ENCODE measurements at places on chromosomes 5 and 9.

- no peak for DNase-seq
Observed at GRCh38 chr5:2143646-2144353, 261.1 kb upstream of the IRX4 start.

DNA sequence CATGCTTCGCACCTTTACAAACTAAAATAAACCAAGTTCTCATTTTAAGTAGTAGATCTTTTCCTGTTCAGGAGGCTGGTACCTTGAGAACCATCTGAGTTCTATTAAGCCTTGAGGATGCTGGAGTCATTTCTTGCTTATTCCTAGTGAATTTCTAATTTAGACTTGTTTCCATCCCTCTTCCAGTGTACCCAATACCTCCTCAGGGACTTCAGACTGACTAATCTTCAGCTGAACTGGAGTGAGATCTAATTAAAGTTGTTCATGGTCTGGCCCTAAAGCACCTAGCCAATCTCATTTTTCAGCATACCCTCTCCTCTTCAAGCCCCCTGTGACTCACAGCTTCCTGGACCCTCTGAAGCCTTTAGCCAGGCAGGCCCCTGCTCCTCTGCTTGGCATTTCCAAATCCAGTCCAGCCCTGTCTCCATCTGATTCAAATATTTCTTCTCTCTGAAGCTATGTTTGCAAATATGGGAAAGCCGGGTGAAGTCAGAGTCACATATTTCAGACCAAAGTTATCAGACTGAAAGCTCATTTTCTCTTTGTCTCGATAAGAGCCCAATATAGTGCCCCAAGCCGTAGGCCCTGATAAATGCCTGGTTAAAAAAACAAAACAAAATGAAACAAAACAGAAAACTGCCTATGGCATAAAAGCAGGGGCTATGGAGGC is 19.4 kb upstream of the TNFSF15 start:
- DNase-seq: no peak

- no peak for DNase-seq
Observed at GRCh38 chr5:133531178-133531577, 81.2 kb downstream of the FSTL4 start.

DNA sequence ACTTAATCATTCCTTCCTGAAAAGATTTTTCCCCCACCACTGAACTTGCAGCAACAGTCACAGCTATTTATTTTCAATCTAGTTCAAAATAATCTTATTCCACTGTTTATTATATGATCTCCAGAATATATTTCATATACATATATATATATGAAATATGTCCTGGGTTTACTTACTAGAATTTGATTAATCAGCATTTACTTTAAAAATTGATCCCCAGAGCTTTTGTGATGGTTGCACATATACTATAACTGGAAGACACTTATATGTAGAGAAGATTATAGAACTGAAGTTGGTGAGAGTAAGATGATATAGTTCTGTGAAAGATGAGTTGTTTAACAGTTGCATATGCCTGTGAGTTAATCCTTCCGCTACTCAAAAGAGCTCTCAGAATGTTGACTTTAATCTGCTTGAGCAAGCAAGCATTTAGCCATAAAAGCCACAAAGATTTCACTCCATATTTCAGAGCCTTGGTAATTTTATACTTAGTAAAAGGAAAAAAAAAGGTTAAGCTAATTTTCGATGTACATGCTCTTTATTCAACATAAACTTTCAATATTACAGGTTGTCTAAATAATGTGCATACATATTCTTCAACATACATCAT is 399.3 kb upstream of the CDH9 start:
- no peak for DNase-seq

GRCh38 chr9:81379655-81380054 is 309.7 kb downstream of the TLE1 start:
- no peak for DNase-seq

DNA sequence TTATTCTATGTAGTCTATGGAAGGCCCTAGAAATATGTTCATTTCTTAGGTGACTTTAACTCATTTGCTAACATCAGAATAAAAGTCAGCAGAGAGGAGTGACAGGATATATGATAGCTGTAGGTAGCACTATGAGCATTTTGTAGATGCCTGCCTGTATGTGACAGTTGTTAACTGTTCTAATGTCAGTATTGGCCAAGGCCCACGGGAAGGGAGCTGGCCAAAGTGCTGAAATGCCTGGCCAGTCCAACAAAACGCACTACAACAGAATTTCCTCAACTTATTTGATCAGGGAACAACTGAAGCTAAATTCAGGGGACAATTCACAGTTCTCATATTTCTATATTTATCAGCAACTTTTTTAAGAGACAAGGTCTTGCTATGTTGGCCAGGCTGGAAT is 20.8 kb downstream of the SV2C start:
- no peak for DNase-seq

GRCh38 chr5:78242001-78242400 is 52.5 kb downstream of the AP3B1 start:
- no peak for DNase-seq

- DNase-seq: no peak
Observed at GRCh38 chr5:77629509-77630113, 8.9 kb downstream of the OTP start.

DNA sequence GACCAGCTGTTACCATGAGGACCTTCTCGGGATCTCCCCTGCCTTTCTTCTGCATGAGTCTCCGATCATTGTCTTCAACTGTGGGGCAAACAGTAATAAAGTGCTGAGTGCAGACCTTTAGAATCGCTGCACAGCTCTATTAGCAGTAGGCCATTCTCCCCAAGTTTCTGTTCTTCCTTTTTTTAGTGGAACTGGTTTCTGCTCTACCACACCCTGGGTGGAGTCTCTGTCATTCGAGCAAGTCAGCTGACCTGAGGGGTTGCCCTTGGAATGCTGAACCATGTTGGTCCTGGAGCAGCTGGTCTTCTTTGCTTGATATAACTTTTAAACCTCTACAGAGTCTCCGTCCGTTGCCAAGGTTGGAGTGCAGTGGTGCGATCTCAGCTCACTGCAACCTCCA is 33.4 kb upstream of the GNPDA1 start:
- no peak for DNase-seq

- peak; percentile 20 for DNase-seq
Observed at GRCh38 chr5:142324136-142324870, 518 bp downstream of the SPRY4 start.

GRCh38 chr5:5044247-5044840 is 95.8 kb upstream of the ADAMTS16 start:
- no peak for DNase-seq

- DNase-seq: no peak
Observed at GRCh38 chr5:78811866-78812265, 163.3 kb upstream of the LHFPL2 start.

DNA sequence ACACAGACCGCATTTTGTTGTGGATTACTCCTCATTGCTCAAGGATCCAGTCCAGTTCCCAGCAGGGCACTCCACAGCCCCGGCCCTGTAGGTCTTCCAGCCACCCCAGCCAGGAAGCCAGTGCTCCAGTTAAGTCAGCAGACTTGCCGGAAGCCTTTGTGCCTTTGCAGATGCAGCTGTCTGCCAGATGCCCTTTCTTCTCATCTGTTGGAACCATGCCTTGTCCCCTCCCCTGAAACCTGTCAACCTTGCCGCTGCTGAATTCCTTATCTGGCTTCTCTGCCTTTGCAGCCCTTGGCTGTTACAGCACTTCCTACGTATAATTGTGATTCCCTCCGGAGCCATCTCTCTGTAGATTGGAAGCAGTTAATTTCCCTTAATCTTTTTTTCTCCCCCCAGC is 28.4 kb downstream of the PSAT1 start:
- DNase-seq: no peak

- no peak for DNase-seq
Observed at GRCh38 chr5:141182248-141182647, at the start of gene PCDHB16. PCDHB16 (plus strand) TSS chr5:141182387; CDS start chr5:141182560, 173 bp downstream.

DNA sequence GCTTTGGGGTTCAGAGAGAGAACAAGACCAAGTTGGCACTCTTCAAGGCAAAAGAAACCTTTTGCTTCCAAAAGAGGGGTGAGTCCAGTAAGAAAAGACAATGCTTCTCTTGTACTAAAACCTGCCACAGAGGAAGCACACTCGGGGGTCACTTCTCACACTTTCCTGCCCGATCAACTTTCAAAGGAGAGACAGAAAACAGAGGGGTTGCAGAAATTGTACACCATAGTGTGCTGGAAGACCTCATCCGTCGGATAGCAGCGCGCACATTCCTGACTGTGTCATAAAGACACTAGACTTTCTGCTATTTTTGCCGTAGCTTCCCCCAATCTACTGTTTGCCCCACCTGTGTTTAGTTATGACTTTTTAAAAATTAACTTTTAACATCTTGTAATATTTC is 66.9 kb downstream of the OR2K2 start:
- DNase-seq: no peak

GRCh38 chr5:146681585-146682105 is 165.7 kb upstream of the GPR151 start:
- DNase-seq: no peak

DNA sequence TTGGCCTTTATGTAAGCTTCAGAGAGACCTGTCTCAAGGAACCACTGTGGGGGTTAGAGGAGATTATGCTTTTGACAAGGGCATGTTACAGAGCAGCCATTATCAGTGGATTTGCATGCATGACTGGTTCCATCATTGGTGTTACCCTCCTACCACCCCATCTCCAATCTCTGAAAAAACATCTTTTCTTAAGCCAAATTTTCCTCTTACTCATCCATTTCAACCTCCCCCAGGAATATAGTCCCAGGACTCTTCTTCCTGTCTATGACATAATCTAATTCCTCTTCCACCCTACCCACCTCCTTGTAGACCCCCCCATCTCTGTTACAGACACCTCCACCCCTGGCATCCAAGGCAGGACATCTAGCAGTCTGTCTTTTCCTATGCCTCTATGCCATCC is 33.1 kb upstream of the ADRB2 start:
- DNase-seq: no peak

DNA sequence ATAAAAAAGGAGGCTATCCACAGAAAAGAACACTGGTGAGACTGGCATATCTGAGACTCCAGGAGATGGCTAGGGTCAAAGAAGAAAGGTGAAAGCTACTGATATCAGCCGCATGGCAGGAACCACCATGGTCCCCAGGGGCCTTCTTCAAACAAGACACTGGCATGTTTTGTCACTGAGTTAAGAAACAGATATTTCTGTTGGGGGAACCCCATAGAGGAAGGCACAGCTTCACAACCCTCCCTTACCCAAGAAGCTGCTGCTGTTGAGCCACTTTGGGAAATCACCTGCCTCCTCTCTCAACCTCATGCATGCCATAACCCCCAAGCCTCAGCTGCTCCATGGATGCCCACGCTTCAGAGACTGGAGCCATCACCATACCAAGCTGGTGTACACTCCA is 13.3 kb upstream of the BTNL3 start:
- DNase-seq: no peak

DNA sequence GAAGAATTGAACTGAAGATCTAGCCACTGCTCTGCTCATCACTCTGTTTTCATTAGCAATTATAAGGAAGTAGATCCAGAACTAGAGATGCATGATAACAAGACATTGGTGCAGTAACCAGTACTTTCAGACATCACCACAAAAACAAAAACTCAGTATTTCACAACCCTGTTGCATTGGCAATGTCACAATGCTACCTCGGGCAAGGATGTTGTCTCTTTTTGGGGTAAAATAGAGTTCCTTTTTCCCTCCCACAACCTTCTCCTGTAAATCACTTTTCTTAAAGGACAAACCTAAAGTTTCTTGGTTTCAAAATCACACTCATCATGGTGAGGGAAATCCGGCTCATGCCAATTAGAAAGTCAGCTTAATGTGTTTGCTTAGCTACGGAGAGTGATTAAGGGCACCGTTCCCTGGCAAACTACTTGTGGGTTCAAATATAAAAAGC is 420.1 kb upstream of the MEF2C start:
- DNase-seq: no peak

- DNase-seq: no peak
Observed at GRCh38 chr5:83321483-83322055, 150.0 kb upstream of the VCAN start.

GRCh38 chr5:177496070-177496726 is 1.2 kb downstream of the PDLIM7 start:
- DNase-seq: no peak

- DNase-seq: peak; percentile 26
Observed at GRCh38 chr9:126471084-126471624, 142.6 kb upstream of the LMX1B start.

- DNase-seq: no peak
Observed at GRCh38 chr9:2872250-2872930, 28.5 kb upstream of the PUM3 start.

- DNase-seq: peak; percentile 7
Observed at GRCh38 chr5:128213340-128213739, 129.8 kb downstream of the SLC12A2 start.

DNA sequence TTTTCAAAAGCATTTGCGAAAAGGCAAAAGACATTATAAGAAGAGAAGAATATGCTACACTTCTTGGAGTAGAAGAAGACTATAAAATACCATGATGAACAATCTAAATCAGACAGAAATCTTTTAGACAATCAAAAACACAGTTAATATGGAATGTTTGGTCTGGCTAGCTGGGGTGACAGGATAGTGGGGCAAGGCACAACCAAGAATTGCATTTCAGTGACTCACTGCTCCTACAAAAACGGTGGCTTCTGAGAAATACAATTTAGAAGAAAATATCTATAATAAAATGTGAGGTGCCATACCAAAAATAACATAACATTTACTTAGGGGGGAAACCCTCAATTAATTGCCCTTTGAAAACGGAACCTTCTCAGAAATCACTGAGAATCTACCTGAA is 363.4 kb downstream of the NPR3 start:
- DNase-seq: no peak

GRCh38 chr5:3780907-3781306 is 185.3 kb downstream of the IRX1 start:
- DNase-seq: no peak

DNA sequence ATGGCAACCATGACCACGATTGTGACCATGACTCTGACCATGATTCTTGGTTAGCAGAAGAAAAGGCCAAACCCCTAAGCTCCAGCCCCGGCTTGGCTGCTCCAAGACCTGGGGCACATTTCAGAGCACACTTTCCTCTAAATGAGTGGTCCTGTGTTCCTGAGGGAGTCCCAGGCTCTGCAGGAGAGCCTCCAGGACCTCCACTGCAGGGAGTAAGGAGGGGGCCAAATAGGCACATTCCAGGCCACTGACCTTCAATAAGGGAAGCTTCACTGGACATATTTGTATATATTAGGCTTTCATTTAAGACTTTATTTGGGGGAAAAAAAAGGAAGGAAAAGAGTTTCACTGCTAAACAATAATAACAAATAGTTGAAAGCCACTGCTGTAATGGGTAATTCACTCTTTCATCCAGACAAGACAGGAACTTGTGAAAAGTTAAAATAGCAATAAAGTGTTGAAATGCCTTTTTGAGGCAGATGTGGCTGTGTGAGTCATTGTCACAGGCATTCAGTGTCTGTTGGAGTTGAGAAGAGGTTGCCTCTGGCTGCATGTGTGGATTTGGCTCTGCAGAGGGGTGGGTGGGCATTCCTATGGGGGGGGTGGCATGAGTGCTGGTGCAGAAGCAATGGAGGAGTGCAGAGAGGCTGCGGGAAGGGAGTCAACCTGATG is 63.9 kb upstream of the TGFBR1 start:
- DNase-seq: no peak

Data from stimulated activated CD4-positive, alpha-beta T cell treated with anti-CD3 and anti-CD28 coated beads, Interleukin-1b, Interleukin-23, amount 100 ng/mL, for 4 hours (primary cell).